Heart left ventricle (tissue), 16 donors: ENCODE measurements at places on chromosomes 7 and 10. TPM values are rescaled to one million over a fixed set of nuclear protein-coding genes. Genes with fewer than 3 reads are reported as not detected.

The PTER gene
- 17.0 TPM for total RNA-seq

The ADRA2A gene
- total RNA-seq, result 0.45 TPM

GRCh38 chr7:117041007-117041406 lies 87.7 kb downstream of the ST7 start:
- DNase-seq, result no peak

The PTPRE gene
- total RNA-seq, result 28.7 TPM
